ENCODE measurements at places on chromosomes 5 and 9.

GRCh38 chr9:2674141-2674824, 43.0 kb upstream of the KCNV2 start:
- DNase-seq, result no peak

- DNase-seq, result no peak
These were observed 130.2 kb downstream of the SUSD1 start for GRCh38 chr9:112044881-112045280.

DNA sequence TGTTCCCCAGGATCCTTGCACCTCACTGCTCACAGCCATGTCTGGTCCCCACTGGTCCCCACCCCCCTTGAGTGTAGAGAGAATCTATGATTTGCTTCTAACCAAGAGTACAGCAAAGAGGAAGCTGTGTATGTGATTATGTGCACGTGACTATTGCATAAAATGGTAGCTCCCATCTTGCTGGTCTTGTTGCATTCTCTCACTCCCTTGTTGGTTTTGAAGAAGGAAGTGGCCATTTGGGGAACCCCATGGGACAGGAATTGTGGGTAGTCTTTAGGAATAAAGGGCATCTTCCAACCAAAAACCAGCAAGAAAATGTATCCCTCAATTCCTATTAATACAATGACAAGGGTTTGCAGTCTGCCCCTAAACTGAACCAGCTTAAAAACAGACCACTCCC, 5.2 kb upstream of the FCN2 start:
- DNase-seq, result no peak

DNA sequence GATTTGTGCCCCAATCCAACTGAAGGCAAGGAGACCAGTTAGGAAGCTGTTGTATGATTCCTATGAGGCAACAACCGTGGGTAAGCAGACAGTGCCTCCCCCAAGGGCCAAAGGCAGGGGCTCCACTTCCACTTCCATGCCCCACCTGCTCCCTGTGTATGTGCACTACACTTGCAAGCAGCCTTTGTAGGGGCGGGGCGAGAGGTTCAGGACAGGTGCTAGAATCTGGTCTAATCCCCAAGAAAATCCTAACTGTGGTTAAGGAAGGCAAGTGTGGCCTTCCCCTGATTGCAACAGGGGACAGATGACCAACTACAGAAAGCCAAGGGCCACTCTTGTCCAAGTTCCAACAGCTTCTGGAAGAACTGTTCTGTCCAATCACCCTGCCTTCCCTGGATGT, 41.7 kb downstream of the B4GALT1 start:
- DNase-seq, result no peak

DNA sequence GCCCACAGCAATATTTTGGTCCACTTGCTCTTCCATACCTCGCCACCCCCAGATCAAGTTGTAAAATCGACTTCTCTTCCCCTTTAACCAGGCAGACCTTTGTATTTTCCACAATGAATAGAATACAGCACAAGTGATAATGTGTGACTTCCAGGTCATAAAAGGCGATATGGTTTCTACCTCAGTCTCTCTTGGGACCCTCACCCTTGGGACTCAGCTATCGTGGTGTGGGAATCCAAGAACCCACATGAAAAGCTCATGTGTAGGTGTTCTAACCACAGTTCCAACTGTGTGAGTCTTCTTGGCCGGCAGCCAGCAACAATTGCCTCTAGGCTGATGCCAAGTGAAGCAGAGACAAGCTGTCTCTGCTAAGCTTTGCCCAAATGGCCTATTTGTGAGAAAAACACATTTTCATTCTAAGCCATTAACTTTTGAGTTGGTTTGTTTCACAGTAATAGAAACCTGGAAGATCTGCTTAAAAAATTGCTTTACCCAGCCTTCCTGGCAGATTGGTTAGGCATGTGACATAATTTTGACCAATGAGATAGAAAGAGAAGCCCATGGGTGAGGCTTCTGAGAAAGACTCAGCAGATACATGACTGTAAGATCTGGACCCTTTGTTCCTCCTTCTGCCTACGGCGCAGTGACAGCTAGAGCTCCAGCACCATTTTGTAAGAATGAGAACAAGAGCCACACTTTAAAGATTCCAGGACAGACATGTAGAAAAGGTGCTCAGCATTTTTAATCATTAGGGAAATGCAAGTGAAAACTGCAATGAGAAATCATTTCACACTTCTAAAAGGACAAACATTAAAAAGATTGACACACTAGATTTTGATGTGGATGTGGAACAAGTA, 18.3 kb upstream of the MLLT3 start:
- DNase-seq, result peak; percentile 85

- DNase-seq, result no peak
These were observed 64.3 kb upstream of the CAMK4 start for GRCh38 chr5:111159845-111160244.

GRCh38 chr9:98644011-98644410, 64.7 kb downstream of the GABBR2 start:
- DNase-seq, result no peak

GRCh38 chr5:83321483-83322055, 150.0 kb upstream of the VCAN start:
- DNase-seq, result no peak

DNA sequence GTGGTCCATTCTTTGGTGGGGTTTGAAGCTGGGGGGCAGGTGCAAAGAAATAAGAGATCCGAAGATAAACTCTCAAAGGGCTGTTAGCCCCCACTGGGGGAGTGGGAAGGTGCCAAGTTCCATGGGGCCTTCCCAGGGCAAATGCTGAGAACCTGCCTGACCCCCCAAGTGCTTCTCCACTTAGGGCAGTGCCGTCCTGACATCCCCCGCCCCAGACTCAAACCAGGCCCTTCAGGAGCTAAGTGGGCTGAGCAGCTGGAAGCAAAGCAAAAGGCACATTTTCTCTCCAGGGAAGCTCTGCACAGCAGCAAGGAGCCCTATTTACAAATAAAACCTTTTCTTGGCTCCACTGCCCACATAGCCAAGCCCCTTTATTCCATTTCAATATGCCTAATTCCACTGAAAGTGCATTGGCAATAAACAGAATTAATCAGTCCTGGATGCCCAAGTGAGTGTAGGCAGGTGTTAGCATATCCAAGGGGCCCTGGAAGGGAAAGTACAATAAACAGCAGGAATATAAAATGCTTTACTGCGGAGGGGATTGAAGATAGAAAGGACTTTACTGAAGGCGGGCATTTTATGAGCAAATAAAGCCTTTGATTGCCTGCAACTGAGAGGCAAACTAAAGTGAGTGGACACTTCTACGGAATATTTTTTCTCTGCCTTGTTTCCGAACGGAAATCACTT, 44.6 kb downstream of the WHRN start:
- no peak for DNase-seq
